Stimulated activated CD4-positive, alpha-beta T cell treated with anti-CD3 and anti-CD28 coated beads, TNF-alpha, amount 100 ng/mL, for 4 hours (primary cell): ENCODE measurements at places on chromosomes 4 and X.

- no peak for DNase-seq
Measured at GRCh38 chrX:67289055-67289499, 254.7 kb upstream of the AR start.

- no peak for DNase-seq
Measured at GRCh38 chr4:178316211-178316610, 874.0 kb upstream of the AGA start.

DNA sequence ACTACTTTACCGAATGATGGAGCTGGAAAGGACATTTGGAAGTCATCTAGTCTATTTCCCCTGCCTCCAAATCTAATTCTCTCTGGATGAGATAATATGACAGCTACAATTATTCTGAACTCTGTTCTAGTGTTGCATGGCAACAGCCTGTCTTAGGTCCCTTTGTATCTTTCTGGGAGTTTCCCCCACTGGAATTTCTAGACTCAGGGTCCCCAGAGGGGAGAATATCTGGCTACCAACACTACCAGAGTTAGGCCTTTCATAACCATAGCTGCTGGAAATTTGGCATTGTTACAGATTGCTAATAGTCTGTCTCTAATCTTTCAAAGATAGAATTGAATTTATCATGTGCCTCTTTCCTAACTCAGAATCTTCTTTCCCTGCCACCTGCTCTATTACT lies 4.5 kb downstream of the MSN start:
- DNase-seq, result no peak

DNA sequence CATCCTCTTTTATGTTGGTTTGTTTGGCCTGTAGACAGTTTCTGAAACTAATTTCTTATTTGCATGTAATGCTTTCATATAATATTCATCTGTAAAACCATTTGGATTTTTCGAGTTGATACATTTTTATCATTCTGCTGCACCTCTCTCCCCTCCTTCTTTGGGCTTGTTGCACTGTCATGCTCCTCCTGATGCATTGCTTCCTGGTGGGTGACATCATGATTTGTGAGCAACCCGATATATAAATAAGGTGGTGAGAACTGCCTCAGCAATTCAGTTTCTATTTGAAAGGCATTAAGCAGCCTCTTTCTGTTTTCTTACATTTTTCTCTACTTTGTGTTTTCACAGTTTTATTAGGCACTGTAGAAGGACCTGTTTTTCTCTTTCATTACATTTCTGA lies 515.7 kb downstream of the RPA4 start:
- DNase-seq, result no peak

DNA sequence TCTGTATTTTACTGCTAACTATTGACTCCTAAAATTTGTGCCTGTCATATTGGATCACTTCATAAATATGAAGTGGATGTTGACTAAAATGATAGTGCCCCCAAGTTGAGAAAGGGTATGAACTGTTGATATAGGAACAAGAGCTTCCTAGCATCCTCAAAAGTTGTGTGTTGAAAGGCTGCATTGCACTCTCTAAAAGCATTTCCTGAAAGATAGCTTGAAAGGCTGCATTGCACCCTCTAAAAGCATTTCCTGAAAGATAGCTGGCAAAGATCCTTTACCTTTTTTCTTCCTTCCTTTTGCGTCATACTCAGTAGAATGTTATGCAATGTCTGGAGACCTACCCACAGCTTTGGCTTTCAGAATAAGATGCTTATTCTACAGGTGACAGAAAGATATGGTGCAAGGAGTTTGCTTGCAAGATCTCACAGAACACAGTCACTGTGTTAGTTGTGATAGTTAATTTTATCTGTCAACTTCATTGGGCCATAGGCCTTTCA lies 274.6 kb upstream of the GALNTL6 start:
- no peak for DNase-seq
